NCI-H1694 treated with DMSO at 0.1 percent for 48 hours (cell line): ENCODE measurements at places on chromosomes 12 and 14.

- DNase-seq: no peak
Measured at GRCh38 chr14:73237786-73238423, 599 bp downstream of the PAPLN start.

GRCh38 chr12:88393017-88393767, 187.1 kb downstream of the KITLG start:
- no peak for DNase-seq

DNA sequence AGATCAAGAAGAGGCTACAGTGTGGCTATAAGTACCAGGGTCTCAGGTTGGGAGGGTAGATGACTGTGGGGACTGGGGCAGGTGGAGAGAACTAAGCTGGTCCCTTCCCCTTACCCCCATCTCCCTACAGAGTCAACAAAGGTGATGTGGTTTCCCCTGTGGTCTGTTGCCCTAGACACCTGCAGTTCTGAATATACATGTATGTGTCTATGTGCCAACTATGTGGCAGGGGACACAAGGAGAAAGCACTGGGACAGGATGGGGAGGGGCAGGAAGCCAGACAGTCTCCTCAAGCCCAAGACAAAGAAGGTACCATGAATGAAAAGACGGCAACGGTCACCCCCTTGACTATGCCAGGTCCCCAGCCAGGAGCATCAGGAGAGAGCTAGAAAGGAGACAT, 4.5 kb upstream of the HDAC7 start:
- no peak for DNase-seq

- no peak for DNase-seq
Measured at GRCh38 chr12:76591476-76591875, 31.9 kb upstream of the OSBPL8 start.

DNA sequence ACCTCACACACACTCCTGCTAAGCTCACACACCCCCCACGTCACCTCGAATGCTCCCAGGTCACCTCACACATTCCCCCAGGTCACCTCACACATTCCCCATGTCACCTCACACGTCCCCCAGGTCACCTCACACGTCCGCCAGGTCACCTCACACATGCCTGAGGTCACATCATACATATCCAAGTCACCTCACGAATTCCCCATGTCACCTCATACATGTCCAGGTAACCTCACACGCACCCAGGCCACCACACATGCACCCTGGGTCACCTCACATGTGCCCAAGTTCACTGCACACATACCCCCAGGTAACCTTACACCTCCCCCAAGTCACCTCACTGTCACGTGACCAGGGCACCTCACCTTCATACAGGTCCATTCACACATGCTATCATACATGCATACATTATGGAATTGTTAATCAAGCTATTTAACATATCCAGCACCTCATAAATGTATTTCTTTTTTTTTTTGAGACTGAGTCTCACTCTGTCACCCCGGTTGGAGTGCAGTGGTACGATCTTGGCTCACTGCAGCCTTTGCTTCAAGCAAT, 640.3 kb downstream of the TMEM121 start:
- DNase-seq: no peak

- DNase-seq: peak; percentile 15
Measured at GRCh38 chr12:29782285-29782870, 1.4 kb downstream of the TMTC1 start.

DNA sequence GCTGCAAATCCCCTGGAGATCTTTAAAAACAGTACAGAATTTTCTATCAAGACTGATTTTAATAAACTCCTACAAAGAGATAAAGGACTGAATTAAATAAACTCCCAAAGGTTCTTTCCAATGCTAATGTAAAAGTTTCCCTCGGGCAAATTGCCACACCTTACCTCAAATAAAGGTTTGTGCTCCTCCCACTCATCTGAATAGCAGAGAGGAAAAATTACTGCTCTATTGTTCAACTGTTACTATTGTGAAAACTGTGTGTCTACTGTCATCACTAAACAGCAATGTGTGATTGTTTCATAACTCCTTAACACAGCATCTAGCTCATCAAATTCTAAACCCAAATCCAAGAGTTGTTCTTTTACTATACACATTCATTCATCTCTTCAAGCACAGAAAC, 3.2 kb downstream of the SPTLC2 start:
- DNase-seq: no peak

- no peak for DNase-seq
Measured at GRCh38 chr12:66683073-66683472, 4.2 kb upstream of the GRIP1 start.

GRCh38 chr14:31942166-31942841, 134.8 kb upstream of the ARHGAP5 start:
- DNase-seq: no peak

DNA sequence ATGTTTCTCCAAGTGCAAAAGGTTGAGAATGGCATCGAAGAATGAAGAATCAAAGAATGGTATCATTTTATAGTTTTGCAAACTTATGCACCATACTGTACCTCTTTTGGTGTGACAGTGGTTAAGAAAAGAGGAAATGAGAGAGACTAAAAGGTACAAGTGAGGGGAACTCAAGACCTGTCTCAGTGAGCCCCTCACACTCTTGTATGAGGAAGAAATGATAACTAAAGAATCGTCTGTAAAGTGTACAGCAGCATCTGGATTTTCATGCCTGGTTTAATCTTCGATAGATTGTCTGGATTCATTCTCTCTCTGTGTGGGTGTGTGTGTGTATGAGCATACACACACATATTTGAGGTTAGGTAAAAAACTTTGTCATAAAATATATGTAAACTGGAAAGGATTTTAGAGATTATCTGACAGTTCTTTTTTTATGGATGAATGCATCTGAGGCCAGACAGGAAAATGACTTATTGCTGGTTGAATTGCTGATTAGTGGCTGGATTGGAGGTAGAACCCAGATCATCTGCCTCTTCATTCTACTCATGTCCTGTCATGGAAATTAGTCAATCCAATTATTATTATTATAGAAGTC, 16.0 kb upstream of the SLC38A2 start:
- DNase-seq: no peak

- DNase-seq: no peak
Measured at GRCh38 chr12:53313996-53314395, 7.4 kb downstream of the AAAS start.
